A549 treated with DMSO at 1 μM for 4 hours (cell line): ENCODE measurements at places on chromosomes 4 and X. TPM values are rescaled to one million over a fixed set of nuclear protein-coding genes. Genes with fewer than 3 reads are reported as not detected.

SATL1 gene
- total RNA-seq: not detected in 5 replicates

BGN gene
- not detected in 5 replicates for total RNA-seq

PARM1 gene
- 0.52 to 0.62 TPM (median 0.61 TPM) in 5 replicates for total RNA-seq

AKAP4 gene
- total RNA-seq: not detected in 5 replicates

LDB2 gene
- total RNA-seq: not detected in 5 replicates

GPR173 gene
- 0.01 to 0.02 TPM in 2 of 5 replicates, not detected in the others for total RNA-seq

VSIG1 gene
- total RNA-seq: 0.25 to 0.61 TPM (median 0.37 TPM) in 5 replicates
